ENCODE measurements at places on chromosomes 3 and 15.

- DNase-seq = no peak
Measured at GRCh38 chr3:169029674-169030285, 633.7 kb downstream of the MECOM start.

- no peak for DNase-seq
Measured at GRCh38 chr3:170909129-170909903, 879 bp upstream of the EIF5A2 start.

DNA sequence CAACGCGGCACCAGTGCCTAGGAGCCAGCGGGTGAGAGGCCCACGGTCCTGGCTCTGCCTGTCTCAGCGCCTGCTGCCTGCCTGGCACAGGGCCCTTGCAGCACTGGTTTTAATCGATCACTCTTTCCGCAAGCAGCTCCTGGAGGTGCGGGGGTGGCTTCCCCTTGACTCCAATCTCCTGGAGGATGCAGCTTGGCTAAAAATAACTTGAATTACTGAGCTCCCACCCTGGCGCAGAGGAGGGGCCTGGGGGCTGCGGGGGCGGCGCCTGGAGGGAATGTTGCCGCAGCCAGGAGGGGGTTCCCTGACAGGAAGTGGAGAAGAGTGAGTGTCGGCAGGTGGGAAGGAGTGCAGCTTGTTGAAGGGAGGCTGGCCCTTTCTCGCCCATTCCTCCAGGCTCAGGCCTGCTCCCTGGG is 9.9 kb upstream of the RPL29 start:
- no peak for DNase-seq

DNA sequence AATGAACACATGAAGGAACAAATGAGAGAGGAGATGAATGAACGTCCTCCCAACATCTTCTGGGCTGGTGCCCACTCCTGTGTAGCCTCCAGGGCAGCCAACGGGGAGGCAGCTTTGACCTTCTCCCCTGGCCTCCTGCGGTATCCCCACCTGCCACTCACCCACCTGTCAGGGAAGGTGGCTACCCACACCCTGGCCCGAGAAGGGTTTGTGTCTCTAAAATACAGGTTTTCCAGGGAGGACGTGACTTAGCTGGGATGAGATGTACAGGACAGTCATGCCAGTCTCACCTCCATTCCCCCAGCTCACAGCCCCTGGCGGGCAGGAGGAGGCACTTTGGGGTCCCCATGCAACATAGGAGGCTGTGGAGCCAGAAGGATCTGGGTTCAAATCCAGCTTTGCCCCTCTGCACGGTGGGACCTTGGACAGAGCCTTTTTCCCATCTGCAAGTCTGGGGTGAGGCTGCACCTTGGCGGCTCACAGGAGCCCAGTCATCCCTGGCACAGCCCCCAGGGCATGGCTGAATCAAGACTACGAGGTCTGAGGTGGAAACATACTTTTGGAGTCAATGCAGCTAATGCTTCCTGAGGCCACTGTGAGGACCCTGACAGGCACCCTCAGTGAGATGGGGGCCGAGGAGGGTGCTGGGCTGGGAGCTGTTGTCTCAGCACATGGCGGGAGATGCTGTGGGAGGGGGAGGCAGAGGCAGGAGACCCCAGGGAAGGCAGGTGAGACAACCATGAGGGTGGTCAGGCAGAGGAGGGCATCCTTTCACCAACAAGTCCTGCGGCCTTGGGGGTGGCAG is 11.1 kb upstream of the PLXND1 start:
- no peak for DNase-seq

DNA sequence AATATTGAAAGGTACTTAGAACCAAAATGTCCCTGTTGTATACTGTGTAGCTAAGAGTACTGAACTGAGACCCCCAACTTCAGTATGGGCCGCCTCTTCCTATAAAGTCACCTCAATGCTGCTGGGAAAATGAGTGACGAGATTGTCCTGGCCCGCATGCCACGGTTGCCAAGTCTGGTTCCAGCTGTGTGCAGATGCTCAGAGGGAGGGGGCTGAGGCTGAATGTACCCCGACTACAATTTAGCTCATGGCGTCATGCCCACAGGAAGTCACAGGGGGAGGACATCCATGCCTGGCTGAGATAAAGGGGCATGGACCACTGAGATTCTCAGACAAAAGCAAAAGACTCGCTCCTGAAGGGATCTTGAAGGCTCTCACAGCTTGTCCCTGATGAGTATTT is 271.1 kb downstream of the NTRK3 start:
- no peak for DNase-seq

DNA sequence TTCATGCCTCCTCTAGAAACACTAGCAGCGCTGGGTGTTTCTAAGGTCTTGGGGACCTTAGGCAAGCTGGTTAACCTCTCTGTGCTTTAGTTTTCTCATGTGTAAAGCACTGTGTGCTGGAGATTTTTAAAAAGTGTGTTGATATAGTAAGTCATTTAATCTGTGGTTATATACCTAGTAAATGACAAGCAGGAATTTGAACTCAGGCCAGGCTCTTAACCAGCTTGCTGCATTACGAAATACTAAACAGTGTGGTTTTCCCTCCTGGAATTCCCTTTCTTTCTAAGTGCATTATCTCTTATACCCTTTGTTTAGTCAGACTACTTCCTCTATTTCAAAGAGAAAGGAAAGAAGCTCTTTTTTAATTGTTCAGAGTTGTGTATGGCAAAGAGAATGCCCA is 26.5 kb downstream of the NEO1 start:
- no peak for DNase-seq

- DNase-seq = no peak
Measured at GRCh38 chr3:74621581-74621980, 7.1 kb upstream of the CNTN3 start.

DNA sequence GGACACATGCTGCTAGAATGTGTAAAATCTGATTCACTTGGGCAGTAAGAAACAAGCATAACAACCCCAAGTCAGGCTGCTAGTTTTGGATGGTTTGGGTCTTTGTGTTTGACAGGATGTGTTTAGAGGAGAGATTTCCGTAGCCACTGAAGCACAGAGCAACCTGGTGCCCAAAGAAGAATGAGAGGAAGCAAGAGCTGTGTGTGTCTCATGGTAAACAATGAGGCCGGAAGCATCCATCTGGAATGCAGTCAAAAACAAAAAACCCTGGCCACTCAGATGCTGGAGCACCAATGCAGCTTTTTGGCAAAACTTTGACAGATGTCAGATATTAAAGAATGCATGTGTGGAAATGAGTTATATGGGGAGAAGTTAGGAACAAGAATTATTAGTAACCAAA is 39.4 kb upstream of the SNRK start:
- DNase-seq = no peak

DNA sequence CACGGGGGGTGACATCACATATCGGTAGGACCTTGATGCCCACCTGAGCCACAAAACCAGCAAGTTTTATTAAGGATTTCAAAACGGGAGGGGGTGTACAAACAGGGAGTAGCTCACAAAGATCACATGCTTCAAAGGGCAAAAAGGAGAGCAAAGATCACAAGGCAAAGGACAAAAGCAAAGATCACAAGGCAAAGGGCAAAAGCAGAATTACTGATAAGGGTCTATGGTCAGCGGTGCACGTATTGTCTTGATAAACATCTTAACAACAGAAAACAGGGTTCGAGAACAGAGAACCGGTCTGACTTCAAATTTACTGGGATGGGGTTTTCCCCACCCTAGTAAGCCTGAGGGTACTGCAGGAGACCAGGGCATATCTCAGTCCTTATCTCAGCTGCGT is 143.5 kb upstream of the LPP start:
- no peak for DNase-seq

- DNase-seq = no peak
Measured at GRCh38 chr15:61390138-61390537, 161.0 kb upstream of the RORA start.

DNA sequence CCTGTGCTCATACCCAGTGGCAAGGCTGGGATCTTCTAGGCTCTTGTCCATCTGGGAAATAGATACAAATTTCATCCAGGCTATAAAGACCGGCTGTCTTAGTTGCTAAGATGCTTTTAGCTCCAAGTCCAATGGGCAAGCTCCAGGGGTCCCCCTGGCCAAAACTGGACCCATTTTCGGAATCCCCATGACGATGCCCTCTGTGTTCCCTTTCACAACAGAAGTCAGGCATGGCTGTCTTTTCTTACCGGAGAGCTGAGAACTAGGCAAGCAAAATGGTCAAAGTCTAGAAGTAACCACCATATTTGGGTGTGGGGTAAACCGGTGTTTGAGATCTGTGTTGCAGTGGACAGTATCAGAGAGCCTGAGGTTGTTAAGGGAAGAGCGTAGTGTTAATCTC is 1.0 kb downstream of the GLYCTK start:
- no peak for DNase-seq

DNA sequence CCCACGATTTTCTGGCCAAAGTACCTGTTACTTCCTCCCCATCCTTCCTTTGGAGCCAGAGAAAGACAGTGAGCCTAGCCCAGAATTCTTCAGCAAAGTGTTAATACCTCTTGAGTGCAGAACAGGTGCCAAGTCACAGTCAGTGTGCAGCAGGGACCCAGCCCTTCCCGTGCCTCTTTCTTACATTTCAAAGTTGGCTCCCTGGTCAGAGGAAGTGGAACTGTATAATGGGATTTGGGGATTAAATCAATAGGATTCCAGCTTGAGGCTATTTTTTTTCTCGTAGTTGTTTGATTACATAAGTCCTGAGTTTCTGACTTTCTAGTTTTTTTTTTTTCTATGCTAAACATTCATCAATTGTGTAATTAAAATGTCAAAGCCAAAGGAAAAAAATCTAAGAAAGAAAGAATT is 52.6 kb upstream of the ABHD10 start:
- DNase-seq = no peak

- DNase-seq = no peak
Measured at GRCh38 chr3:73259291-73259690, 197.8 kb downstream of the EBLN2 start.

DNA sequence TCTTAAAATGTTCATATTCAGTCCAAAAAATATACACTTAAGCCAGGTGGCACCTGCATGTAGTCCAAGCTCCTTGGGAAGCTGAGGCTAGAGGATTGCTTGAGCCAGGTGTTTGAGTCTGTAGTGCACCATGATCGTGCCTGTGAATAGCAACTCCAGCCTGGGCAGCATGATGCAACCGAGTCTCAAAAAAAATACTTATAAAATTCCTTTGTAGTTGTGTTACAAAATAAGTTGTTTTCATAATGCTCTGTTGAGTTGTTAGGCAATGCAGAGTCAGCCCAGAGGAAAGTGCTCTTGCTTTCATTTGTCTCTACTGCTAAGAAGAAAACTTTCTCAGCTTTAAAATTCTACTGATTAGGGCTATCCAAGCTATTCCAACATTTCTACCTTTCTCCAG is 442.8 kb upstream of the ARRDC4 start:
- no peak for DNase-seq

DNA sequence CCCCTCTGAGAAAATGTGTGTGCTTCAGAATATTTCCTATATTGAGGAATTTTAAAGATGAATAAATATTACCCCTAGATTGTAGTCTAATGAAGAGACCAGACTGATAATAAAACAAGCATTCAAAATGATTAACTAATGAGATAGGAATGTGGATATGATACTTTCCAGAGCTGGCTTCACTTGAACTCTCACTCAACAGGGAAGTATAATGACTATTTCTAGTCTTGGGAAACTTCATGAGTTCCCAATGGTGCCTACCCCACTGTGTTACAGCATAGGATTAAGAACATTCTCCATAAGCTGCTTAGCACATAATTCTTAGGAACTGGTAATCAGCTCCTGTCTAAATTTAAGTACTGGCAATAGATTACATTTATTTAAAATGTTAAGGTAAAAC is 261.5 kb upstream of the ZNF385D start:
- DNase-seq = no peak

DNA sequence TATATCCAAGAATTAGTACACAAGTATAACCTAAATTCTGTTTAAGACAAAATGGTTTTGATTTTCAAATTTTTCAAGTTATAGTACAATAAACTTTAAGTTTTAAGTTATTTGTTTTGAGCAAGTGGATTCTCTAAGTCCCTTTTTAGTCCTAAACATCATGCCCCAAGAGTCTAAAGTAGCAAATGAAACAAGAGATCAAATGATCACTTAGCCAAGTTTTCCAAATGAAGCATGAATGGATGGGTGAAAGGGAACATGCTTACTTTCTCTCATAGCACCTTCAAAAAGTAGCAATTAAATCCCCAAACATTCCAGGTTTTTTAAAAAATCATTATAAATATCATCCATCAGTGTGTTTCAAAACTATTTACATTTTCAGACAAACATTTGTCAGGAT is 19.5 kb downstream of the DLG1 start:
- DNase-seq = no peak

GRCh38 chr3:46462111-46462510 is 2.6 kb downstream of the LTF start:
- no peak for DNase-seq

DNA sequence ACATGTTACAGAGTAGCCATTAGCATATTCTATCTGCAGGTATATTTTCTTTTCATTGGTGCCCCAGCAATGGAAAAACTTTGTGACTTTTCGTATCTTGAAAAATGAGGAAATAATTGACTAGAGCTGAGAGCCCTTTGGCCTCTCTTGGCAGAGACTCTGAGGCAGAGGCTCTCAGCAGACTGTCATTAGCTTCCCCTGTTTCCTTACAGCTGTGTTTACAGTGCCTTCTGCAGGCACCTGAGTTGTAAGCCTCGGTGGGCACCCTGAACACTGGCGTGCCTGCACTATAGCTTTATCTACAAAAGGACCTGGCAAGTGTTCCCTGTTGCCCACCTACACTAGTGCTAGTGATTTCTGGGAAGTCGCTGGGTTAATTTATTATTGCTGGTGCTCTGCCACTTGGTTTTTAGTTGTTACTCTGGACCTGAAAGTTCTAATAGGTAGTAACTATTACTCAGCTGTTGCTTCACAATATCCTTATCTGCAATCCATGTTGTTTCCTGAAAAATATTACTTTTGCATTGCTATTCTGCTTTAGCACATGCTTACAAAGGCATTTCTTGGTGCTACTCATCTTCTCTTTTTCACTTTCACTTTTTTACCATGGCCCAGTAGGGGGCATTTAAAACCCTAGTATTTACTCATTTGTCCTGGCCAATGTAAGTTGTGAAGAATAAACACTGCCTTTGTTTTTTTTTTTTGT is 7.8 kb upstream of the GPR171 start:
- no peak for DNase-seq

All from stimulated activated CD8-positive, alpha-beta memory T cell treated with anti-CD3 and anti-CD28 coated beads, Interleukin-4, amount 100 ng/mL, for 48 hours (primary cell).